PC-3 (cell line): ENCODE measurements at places on chromosomes 12 and 14. TPM values are rescaled to one million over a fixed set of nuclear protein-coding genes. Genes with fewer than 3 reads are reported as not detected.

- DNase-seq = no peak
These were observed 80.9 kb downstream of the SYNE2 start for GRCh38 chr14:63933711-63934110.

TMEM52B gene
- total RNA-seq = not detected in 2 replicates

- DNase-seq = no peak
These were observed 62.4 kb upstream of the PSMC1 start for GRCh38 chr14:90193925-90194324.

IFNG-AS1 gene
- total RNA-seq = not detected in 2 replicates

DNA sequence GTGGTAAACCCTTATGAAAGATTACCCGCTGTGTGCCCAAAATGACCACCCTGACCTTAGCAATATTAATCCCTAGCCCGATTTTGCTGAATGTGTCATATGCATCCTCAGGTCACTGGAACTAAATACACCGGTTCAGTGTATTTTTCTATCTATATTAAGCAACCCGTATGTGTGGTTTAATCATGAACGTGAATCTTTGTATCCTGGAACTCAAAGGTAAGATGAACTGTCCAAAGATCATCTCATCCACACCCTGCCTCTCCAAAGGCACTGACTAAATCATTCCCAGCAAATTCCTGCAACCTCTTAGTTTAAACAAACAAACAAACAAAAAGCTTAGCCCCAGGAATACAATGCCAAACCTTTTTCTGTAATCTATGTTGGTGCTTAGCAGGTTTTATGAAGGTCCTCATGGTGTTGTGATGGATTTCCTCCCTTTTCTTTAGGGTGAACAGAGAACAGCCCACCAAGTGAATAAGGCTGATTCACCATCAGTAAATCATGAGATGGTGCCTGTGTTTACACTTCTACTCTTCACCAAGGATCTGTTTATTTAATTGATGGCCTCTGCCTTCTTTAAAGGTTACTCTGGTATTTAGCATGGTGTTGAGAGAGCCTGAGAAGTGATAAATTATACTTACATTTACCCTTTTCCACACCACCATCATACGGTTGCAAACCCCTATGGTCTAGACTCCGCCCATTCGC, 298.6 kb downstream of the DPF3 start:
- DNase-seq = no peak

GRCh38 chr12:1147821-1148220, 156.8 kb downstream of the ERC1 start:
- no peak for DNase-seq

GRCh38 chr12:19227190-19227879, 97.8 kb downstream of the PLEKHA5 start:
- no peak for DNase-seq

NR1H4 gene
- total RNA-seq = not detected in 2 replicates

BEGAIN gene
- 3.5 and 3.8 TPM in 2 replicates for total RNA-seq

ADAM21 gene
- total RNA-seq = 0.29 and 0.80 TPM in 2 replicates

GRCh38 chr14:73287071-73287470, 49.8 kb downstream of the PAPLN start:
- no peak for DNase-seq

- DNase-seq = no peak
These were observed at the start of gene CPNE6 for GRCh38 chr14:24071144-24071697. TSS of gene CPNE6 (plus strand) at chr14:24071562. CDS start at chr14:24072937, 1,375 bp downstream.
